ENCODE measurements at places on chromosomes 16 and 17.

GRCh38 chr16:3656491-3657468 is 2.3 kb downstream of the DNASE1 start:
- no peak for DNase-seq

GRCh38 chr17:1957037-1957436 is 68.1 kb downstream of the RTN4RL1 start:
- no peak for DNase-seq

GRCh38 chr16:88830783-88831182 is 19.1 kb upstream of the APRT start:
- no peak for DNase-seq

- no peak for DNase-seq
These were observed 8.6 kb downstream of the ZNF750 start for GRCh38 chr17:82831041-82831817.

GRCh38 chr16:10269632-10270031 is 87.4 kb upstream of the GRIN2A start:
- DNase-seq: no peak

DNA sequence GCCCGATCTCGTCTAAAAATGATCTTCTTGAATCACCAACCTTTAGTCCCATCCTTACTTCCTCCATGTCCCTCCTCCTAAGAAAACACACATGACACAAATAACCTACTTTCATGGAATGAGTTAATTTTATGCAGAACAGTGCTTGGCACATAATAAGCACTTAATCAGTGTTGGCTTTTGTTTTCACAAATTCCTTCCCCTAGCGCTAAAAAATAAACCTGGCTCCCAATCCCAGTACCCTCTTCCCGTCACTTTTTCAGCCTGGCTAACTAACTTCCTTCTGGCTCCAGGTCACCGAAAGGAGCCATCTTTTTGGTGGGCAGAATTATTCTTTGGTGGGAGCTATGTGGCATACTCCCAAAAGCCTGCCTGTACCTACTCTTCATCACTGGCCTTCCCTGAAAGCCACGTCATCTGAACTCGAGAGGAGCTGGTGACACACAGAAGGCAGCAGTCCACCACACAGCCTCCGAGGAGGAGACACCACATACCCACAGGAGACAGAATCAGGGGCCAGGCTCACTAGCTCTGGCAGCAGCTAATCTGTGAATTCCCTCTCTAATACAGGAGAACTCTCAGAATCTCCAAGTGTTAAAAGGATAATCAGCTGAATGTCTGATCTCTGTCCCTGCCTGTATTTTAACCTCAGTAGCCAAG is 114.5 kb downstream of the SMG6 start:
- DNase-seq: no peak

- DNase-seq: no peak
These were observed 32.1 kb downstream of the CDK5RAP3 start for GRCh38 chr17:48002916-48003416.

- no peak for DNase-seq
These were observed 1.2 kb downstream of the COX10 start for GRCh38 chr17:14070344-14070984.

- DNase-seq: no peak
These were observed 540 bp downstream of the MFSD11 start for GRCh38 chr17:76738468-76738850.

DNA sequence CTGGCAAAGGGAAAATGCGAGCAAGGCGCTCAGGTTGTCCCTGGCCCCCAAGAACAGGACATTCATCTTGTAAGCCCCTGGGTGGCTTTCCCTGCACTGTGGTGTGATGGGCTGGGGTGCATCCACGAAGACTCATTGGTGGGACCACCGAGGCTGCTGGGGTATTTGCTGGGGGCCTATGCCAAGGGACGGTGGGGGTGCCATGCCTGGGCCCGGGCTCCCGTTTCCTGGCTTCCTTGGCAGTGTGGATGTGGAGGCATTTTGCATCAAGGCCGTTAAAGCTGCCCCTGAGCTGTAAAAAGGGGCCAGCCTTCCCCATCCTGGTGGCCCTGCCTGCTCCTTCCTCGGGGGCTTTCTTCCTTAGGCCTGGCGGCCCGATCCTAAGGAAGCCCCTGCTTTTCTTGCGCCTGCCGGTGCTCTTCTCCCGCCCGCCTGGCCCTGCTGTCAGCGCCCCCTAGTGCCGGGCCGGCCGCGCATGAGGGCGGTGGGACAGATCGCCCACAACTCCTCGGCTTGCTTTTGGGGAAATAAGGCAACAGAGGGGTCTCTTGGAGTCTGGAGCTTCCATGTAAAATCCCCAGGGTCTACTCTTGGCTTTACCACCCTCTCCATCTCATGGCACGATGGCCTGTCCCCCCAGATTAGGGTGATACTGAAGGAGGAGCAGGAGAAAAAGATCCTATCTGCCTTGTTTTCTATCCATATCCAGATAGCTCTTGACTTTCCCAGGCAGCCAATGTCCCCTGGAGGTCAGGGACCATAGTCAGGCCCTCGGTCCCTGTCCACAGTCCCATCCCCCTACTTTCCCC is 9.8 kb upstream of the TBX2 start:
- peak; percentile 27 for DNase-seq

All from midbrain (tissue), 1 donor.